ENCODE measurements at places on chromosomes 6 and 20. TPM values are rescaled to one million over a fixed set of nuclear protein-coding genes. Genes with fewer than 3 reads are reported as not detected.
A peak's percentile ranks its signal among the peaks of the same experiment; 100 is the strongest.

The BACH2 gene
- total RNA-seq, result 30.3 TPM

The PNPLA1 gene
- total RNA-seq, result not detected

The COL11A2 gene
- total RNA-seq, result 0.60 TPM

The UNC5CL gene
- 2.3 TPM for total RNA-seq

The EDN3 gene
- 0.35 TPM for total RNA-seq

The MBOAT1 gene
- 25.5 TPM for total RNA-seq

- no peak for DNase-seq
- no peak overlapping the region for H3K4me3 ChIP-seq
- no peaks in the 10 kb centered on the region for H3K36me3 ChIP-seq
- no peaks in the 10 kb centered on the region for H3K27me3 ChIP-seq
- peaks cover 3% of the 10 kb centered on the region for H3K4me1 ChIP-seq
Observed at GRCh38 chr6:134187751-134188150, 130.2 kb downstream of the SGK1 start.

- H3K27ac ChIP-seq, result no peak overlapping the region
- H3K4me3 ChIP-seq, result no peak overlapping the region
- no peaks in the 10 kb centered on the region for H3K4me1 ChIP-seq
- H3K36me3 ChIP-seq, result no peaks in the 10 kb centered on the region
Observed at GRCh38 chr20:50663095-50663821, 28.1 kb downstream of the RIPOR3 start.

DNA sequence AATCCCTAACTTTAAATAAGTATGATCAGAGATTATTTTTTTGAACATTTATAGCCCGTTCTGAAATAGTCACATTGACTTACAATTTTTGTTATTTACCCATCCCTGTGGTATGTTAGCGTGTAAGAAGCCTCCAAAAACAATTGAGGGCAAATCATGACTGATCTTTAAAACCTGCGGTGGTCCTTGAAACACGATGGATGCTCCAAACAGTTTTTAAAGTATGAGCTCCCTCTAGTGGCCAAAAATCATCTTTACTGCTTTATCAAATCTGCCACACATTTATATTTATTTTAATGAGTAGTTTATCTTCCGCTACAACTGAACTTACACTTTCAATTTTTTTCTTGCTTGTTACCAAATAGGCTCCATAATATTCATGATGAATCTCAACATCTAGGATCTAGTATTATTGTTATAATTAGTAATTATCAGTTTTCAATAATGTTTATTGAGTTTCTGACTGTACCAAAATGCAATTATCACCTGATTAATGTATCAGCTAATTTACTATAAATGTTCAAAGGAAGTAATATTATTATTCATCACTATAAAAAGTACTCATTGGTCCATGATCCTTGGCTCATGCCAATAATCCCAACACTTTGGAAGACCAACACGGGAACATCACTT lies 52.2 kb downstream of the MARCKS start:
- H3K27me3 ChIP-seq, result peaks cover 9% of the 10 kb centered on the region
- no peak overlapping the region for H3K4me3 ChIP-seq
- H3K36me3 ChIP-seq, result no peaks in the 10 kb centered on the region

GRCh38 chr6:6694825-6695624 lies 106.5 kb downstream of the LY86 start:
- H3K36me3 ChIP-seq, result no peaks in the 10 kb centered on the region
- H3K27ac ChIP-seq, result peak overlapping the region; percentile 11
- H3K4me1 ChIP-seq, result peaks cover 36% of the 10 kb centered on the region
- no peak for DNase-seq
- H3K27me3 ChIP-seq, result peaks cover 26% of the 10 kb centered on the region
- no peak overlapping the region for H3K4me3 ChIP-seq

GRCh38 chr6:150313781-150314180 lies 55.0 kb upstream of the IYD start:
- H3K36me3 ChIP-seq, result no peaks in the 10 kb centered on the region
- no peak overlapping the region for H3K27ac ChIP-seq
- H3K27me3 ChIP-seq, result peaks cover 6% of the 10 kb centered on the region
- H3K4me1 ChIP-seq, result peaks cover 10% of the 10 kb centered on the region
- DNase-seq, result no peak

- no peak overlapping the region for H3K4me3 ChIP-seq
- H3K27ac ChIP-seq, result no peak overlapping the region
- H3K4me1 ChIP-seq, result no peaks in the 10 kb centered on the region
- H3K36me3 ChIP-seq, result no peaks in the 10 kb centered on the region
Observed at GRCh38 chr6:146111881-146112450, 83.1 kb downstream of the GRM1 start.

DNA sequence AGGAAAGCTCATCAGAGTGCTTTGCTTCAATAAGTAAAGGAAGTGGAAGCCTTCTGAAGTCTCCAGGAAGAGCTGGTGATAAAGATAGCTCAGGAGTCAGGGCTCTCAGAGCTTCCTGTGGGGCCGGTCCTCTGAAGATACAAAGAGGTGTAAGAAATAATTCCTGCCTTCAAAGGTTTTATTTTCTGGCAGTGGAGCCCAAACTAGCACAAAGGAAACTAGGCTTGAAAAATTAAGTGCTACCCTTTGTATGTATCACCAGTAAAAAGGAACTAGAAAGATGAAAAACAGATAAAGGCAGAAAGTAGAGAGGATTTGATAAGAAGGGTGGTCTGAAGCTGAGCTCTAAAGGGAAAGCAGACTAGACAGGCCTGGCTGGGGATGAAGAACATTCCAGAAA lies 204.1 kb upstream of the SASH1 start:
- H3K27ac ChIP-seq, result no peak overlapping the region
- H3K36me3 ChIP-seq, result no peaks in the 10 kb centered on the region
- no peaks in the 10 kb centered on the region for H3K4me1 ChIP-seq

DNA sequence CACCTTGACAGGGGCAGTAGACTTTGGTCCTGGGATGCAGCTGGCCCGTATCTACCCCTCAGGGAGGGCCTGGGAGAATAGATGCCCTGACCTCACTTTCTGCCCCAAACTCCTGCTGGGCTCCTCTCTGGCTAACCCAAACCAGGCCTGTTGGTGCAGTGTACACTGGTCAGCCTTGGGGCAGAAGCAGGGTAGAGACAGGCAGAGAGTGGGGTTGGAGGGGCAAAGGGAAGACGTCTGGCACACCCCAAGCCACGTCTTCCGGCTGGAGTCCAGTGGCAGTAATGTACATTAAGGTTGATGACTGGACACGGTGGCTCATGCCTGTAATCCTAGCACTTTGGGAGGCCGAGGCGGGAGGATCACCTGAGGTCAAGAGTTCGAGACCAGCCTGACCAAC lies 9.3 kb downstream of the DDR1 start:
- H3K27me3 ChIP-seq, result peaks cover 3% of the 10 kb centered on the region
- H3K36me3 ChIP-seq, result no peaks in the 10 kb centered on the region

- H3K4me3 ChIP-seq, result no peak overlapping the region
- H3K27me3 ChIP-seq, result no peaks in the 10 kb centered on the region
- DNase-seq, result no peak
- no peaks in the 10 kb centered on the region for H3K36me3 ChIP-seq
Observed at GRCh38 chr6:160831739-160832138, 129.7 kb downstream of the PLG start.

DNA sequence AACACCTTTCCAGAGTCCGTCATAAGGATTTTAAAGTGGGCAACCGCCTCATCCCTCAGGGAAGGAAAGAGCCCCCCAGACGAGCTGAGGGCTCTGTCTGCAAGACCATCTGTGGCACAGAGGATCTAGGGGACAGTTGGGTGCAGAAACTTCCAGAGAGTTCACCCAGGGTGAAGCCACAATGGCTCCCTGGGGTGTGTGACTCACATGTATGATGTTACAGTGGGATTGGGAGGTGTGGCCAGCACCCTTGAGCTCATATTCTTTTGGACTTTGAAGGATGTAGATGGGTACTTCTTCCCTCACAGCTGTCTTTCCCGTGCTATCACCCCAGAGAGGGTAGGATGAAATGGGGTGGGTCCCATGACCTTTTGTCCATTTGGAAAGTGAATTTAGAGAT lies 95.5 kb downstream of the NCR2 start:
- peaks cover 6% of the 10 kb centered on the region for H3K4me1 ChIP-seq
- DNase-seq, result no peak
- H3K36me3 ChIP-seq, result no peaks in the 10 kb centered on the region
- H3K27ac ChIP-seq, result no peak overlapping the region
- peaks cover 27% of the 10 kb centered on the region for H3K27me3 ChIP-seq

DNA sequence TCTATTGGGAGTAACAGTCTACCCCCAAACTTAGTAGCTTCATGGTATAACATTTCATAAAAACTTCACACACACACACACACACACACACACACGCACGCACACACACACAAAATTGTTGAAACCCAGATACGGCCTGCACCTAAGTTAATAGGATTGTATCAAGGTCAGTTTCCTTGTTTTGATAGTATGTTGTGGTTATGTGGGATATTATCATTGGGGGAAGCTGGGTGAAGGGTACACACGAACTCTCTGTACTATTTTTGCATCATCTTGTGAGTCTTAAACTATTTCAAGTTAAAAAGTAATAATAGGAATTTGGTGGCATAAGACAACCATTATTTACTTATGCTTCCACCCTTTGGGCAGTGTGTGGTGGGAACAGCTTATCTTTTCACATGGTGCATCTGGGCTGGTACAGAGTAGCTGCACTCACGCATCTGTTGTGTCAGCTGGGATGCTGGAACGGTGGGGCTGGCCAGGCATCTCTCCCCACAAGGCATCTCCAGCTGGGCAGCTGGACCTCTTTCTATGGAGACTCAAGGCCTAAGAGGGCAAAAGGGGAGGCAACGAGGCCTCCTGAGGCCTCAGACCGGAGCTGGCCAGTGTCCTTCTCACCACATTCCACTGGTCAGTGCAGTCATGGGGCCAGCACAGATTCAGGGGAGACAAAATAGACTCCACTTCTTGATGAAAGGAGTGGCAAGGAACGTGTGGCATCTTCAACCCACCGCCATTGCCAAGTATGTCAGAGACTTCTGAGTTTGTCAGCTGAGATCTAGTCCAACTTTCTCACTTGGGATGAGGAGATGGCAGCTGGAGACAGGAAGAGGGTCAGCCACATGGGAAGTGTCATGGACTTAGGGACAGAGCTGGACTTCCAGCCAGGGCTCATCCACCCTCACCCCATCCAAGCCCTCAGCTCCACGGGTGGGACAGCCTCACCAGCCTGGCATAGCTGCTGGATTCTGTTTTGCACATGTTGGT lies 20.5 kb upstream of the IP6K3 start:
- no peak for DNase-seq
- H3K36me3 ChIP-seq, result peaks cover 7% of the 10 kb centered on the region
- H3K27me3 ChIP-seq, result peaks cover 8% of the 10 kb centered on the region
- no peak overlapping the region for H3K4me3 ChIP-seq

- peak within 1 kb of the TSS; percentile 84 for H3K4me3 ChIP-seq
- H3K27ac ChIP-seq, result peak within 1 kb of the TSS; percentile 87
- peak; percentile 94 for DNase-seq
Observed at GRCh38 chr20:2651772-2652723, at the start of gene NOP56. Gene NOP56 (plus strand): TSS chr20:2652632. CDS start chr20:2652661, 29 bp downstream.

GRCh38 chr6:145818796-145819195 lies 4.2 kb upstream of the FBXO30 start:
- no peak for DNase-seq
- no peak overlapping the region for H3K27ac ChIP-seq
- H3K27me3 ChIP-seq, result no peaks in the 10 kb centered on the region

GRCh38 chr20:33685328-33686099 lies 671 bp downstream of the E2F1 start:
- no peaks in the 10 kb centered on the region for H3K27me3 ChIP-seq
- H3K4me1 ChIP-seq, result peaks cover 84% of the 10 kb centered on the region
- peak; percentile 77 for DNase-seq
- peak overlapping the region; percentile 94 for H3K27ac ChIP-seq
- H3K36me3 ChIP-seq, result peaks cover 29% of the 10 kb centered on the region
- H3K4me3 ChIP-seq, result peak overlapping the region; percentile 94

- no peak overlapping the region for H3K4me3 ChIP-seq
- peaks cover 7% of the 10 kb centered on the region for H3K4me1 ChIP-seq
- H3K27ac ChIP-seq, result no peak overlapping the region
- H3K27me3 ChIP-seq, result no peaks in the 10 kb centered on the region
- H3K36me3 ChIP-seq, result peaks cover 31% of the 10 kb centered on the region
Observed at GRCh38 chr6:111591901-111592461, 13.7 kb downstream of the TRAF3IP2 start.

DNA sequence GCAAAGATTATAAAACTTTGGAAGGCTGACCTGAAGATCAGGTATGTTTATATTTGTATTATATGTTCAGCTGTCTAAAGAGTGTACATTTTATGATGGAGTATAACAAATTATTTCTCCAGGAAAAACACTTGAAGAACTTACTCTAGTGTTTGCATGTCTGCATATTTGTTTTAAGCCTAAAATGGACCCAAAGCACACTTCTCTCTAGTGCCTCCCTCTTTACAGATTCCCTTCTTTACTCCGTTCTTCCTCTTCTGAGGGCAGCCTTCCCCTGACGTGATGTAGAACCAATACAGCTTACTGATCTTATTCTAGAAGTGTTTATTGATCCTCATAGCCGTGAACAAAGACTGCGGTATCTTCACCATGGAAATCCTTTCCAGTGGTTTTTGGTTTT lies 13.9 kb downstream of the SUMO4 start:
- peak overlapping the region; percentile 52 for H3K27ac ChIP-seq
- no peak for DNase-seq
- H3K4me1 ChIP-seq, result peaks cover 27% of the 10 kb centered on the region
- no peaks in the 10 kb centered on the region for H3K27me3 ChIP-seq
- H3K4me3 ChIP-seq, result no peak overlapping the region

DNA sequence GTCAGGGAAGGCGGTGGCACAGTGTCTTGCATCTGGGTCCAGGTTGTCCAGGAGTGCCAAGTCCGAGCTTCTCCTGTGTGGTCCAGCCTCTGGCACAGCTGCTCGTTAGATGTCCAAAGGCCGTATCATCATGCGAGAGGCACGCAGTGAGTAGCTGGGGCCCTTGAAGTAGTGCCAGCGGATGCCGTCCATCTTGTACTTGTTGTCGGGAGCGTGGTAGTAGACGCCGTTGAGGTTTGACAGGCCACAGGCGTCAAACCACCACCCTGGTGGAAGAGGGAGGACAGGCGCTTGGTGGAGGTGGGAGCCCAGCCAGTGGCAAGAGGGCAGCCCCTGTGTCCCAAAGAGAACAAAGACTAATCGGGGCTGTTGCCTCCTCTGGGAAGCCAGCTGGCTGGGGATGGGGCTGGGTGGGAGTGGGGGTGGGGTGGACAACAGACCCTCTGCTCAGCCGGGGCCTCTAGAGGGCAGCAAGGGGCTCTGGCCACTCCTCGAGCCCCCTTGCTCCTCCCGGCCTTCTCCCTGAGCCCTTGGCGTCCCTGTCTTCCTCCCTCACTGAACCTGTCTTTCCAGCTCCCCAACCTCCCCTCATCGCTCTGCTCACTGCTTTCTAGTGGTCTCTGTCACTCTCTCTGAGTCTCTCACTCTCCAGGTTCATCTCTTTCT lies 39.5 kb downstream of the FAM110A start:
- no peaks in the 10 kb centered on the region for H3K27me3 ChIP-seq
- H3K4me1 ChIP-seq, result peaks cover 4% of the 10 kb centered on the region

DNA sequence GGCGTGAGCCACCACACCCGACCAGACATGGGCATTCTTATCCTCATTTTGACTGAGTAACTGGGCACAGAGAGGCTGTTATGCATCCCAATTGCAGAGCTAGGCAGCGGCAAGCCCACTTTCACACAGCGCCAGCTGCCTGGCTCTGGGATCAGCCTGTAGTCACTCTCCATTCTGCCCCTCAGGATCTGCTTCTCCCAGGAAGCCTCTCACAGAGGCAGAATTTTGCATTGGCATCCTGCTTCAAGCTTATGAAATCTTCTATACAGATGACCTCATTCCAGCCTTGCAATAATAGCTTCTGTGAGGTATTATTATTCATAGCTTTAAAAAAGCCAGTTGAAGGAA lies 37.0 kb upstream of the IER3 start:
- H3K36me3 ChIP-seq, result no peaks in the 10 kb centered on the region
- no peaks in the 10 kb centered on the region for H3K27me3 ChIP-seq
- H3K4me1 ChIP-seq, result peaks cover 30% of the 10 kb centered on the region
- no peak for DNase-seq
- no peak overlapping the region for H3K27ac ChIP-seq
- H3K4me3 ChIP-seq, result no peak overlapping the region

All from activated CD4-positive, alpha-beta memory T cell treated with anti-CD3 and anti-CD28 coated beads, Interleukin-2, amount 10 ng/mL, durations not matched to agents 7 days and 5 days (primary cell).